Trophoblast cell (in vitro differentiated cells and primary cell): ENCODE measurements at places on chromosomes 16 and 17.
A peak's percentile ranks its signal among the peaks of the same experiment; 100 is the strongest.

DNA sequence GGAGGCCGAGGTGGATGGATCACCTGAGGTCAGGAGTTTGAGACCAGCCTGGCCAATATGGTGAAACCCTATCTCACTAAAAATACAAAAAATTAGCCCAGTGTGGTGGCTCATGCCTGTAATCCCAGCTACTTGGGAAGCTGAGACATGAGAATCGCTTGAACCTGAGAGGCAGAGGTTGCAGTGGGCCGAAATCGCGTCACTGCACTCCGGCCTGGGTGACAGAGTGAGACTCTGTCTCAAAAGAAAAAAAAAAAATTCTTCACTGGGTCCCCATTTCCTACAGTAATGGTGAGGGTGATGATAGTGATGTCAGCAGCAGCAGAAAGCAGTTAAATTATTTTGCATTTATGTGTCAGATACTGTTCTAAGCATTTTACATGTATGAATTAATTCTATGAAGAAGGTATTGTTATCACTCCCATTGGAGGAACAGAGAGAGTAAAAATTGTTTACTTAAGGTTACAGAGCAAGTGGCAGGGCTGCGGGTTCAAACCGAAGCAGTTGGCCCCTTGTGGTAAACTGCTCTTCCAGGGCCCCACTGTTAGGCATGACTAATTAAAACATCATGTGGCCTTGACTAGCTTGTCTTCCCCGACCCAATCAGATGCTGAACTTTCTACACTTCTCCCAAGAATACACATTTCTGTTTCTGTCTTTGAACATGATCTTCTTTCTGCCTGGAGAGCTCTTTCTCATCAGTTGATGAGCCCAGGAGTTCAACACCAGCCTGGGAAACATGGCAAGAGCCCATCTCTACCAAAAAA is 45.8 kb downstream of the STAT3 start:
- no peaks in the 10 kb centered on the region for H3K4me1 ChIP-seq
- DNase-seq: no peak
- peaks cover 14% of the 10 kb centered on the region for H3K36me3 ChIP-seq

- no peak overlapping the region for H3K27ac ChIP-seq
- H3K36me3 ChIP-seq: no peaks in the 10 kb centered on the region
- no peaks in the 10 kb centered on the region for H3K27me3 ChIP-seq
- DNase-seq: peak; percentile 84
- no peak overlapping the region for H3K4me3 ChIP-seq
These were observed 8.6 kb upstream of the ABCC3 start for GRCh38 chr17:50626037-50626574.

DNA sequence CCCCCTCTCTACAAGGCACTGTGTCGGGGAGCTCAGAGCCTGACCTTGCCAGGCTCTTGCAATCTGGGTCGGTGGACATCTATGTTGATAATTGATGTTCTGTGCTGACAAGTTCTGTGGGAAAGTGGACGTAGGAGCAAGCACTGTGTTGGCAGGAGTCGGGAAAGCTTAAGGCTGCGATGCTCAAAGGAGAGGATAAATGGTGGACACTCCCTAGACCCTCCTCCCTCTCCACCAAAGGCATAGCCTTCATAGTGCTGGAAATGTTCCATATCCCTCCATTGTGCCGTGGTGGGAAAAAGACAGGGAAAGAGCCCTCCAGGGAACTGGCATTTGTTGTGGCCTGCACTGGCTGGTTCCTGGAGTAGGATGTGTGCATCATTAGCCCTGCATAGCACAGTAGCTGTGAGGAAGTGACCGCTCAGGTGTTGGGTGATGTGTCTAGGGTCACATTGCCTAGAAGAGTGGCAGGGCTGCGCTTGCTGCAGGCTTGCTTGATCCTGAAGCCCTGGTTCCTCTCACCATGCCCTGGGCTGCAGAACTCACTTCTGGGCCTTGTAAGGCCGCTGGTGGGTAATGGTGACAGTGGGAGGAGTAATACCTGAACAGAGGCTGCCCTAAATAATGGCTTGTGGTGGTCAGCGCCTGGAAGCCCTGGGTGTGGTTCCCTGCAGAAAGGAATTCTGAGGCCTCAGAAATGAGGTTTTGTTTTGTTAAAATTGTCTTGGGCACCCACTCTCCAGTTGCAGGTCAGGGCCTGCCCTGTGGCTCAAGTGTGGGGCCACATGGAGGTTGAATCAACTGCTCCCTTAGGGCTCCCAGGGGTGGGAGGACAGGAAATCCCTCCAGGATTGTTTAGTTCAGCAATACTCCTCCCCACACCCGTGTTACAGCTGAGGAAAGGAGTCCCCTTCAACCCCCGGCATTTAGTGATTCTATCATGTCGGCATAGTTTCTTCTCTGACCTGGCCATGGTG is 62.6 kb downstream of the KSR1 start:
- no peak overlapping the region for H3K4me3 ChIP-seq
- no peak overlapping the region for H3K27ac ChIP-seq

DNA sequence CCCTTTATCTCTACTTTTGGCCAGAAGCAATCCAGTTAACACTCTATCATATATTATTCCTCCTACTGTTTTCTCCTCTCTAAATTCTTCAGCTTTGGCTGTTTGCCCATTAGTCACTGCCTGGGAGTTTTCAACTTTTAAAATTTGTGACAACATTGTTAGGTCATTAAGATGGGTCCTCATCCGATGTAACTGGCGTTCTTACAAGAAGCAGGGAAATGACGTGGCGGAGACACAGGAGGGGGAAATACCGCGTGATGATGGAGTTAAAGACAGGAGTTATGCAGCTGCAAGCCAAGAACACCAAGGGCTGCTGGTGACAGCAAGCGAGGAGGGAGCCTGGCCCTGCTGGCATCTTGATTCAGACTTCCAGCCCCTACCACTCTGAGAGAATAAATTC is 34.8 kb upstream of the CPHXL start:
- no peak for DNase-seq
- no peak overlapping the region for H3K27ac ChIP-seq
- H3K4me3 ChIP-seq: no peak overlapping the region
- H3K4me1 ChIP-seq: no peaks in the 10 kb centered on the region

DNA sequence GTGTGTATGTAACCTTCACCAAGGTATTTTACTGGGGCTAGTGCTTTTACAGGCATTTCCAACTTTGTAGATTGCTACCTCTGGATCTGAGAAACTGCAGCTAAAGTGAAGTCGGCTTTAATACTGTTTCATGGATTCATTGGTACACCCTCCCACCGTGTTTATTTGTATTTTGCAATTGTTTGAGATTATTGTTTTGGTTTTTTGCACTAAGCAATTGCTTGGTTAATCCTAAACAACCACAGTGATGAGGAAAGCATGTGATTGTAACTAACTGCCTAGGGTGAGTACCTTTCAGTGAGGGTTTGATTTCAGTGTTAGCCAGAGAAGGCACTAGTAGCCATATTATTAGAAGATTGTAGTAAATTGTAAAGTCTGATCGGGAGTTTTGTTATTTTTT is 3.3 kb downstream of the LUC7L3 start:
- no peak overlapping the region for H3K27ac ChIP-seq
- peaks cover 9% of the 10 kb centered on the region for H3K4me1 ChIP-seq
- H3K4me3 ChIP-seq: no peak overlapping the region
- no peak for DNase-seq
- H3K36me3 ChIP-seq: peaks cover 2% of the 10 kb centered on the region
- H3K27me3 ChIP-seq: no peaks in the 10 kb centered on the region

DNA sequence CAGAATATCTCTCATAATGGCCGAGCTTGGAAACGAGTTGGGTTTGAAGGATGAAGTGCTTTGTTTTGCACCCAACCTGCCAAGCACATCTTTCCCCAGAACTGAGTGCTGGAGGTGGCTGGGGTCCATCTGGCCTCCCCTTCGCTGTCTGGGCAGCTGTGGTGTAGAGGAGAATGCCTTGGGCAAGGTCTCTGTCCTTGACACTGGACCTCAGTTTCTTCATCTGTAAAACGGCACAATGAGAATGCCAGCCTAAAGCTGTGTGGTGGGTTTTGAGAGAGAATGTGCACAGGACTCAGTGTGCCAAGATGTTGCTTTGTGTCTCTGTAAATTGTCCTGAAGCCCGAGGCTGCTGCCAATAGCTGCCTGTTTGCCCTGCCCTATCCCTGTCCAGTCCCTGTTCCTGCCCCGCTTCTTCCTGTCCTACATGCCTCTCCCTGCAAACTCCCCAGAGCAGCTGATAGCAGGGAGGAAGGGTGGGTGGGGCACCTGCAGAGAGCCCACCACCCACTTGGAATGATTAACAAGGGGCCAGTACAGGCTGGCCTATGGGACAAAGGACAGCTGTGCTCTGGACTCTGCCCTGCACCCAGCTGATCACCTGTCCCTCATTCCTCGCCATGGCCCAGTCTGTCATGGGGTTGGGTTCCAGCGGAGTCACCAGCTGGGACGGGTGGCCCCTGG is 15.3 kb downstream of the LASP1 start:
- peaks cover 34% of the 10 kb centered on the region for H3K4me1 ChIP-seq
- H3K4me3 ChIP-seq: no peak overlapping the region
- no peak overlapping the region for H3K27ac ChIP-seq
- H3K36me3 ChIP-seq: peaks cover 59% of the 10 kb centered on the region
- no peak for DNase-seq

- no peaks in the 10 kb centered on the region for H3K4me1 ChIP-seq
- H3K27ac ChIP-seq: no peak overlapping the region
- no peak overlapping the region for H3K4me3 ChIP-seq
- DNase-seq: peak; percentile 27
These were observed 4.4 kb downstream of the PDIA2 start for GRCh38 chr16:287298-287811.

DNA sequence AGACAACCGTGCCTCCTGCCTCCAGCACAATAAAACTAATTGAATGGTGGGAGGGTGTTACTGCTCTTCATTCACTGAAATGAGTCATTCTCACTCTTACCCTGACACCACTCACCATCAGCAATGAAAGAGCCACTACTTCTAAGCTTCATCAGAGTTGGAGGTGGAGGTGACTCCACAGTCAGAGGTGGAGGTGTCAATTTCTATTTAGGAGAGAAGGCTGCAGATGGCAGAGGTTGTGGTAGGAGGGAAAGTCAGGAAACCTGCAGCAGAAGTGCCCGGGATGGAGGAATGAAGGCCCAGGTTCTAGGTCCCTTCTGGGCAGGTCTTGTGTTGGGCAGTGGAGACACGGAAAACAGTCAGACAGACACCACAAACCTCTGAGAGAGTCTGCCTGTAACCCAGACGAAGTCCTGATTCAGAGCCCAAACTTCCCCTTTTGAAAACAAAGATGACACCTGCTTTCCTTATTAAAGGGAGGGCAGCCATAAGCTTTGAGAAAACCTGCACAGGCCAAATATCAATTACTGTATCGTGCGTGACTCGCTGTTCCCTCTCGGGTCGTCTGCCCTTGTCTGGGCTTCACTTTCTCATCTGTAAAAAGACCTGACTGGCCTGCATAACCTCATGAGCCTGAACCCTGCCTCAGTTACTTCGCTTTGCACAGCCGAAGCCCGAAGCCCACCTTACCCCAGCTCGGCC is 668 bp downstream of the ATPAF2 start:
- H3K36me3 ChIP-seq: no peaks in the 10 kb centered on the region
- H3K4me3 ChIP-seq: peak overlapping the region; percentile 91
- no peak for DNase-seq
- H3K27ac ChIP-seq: no peak overlapping the region
- H3K27me3 ChIP-seq: no peaks in the 10 kb centered on the region
